ENCODE measurements at places on chromosomes 16 and 17. TPM values are rescaled to one million over a fixed set of nuclear protein-coding genes. Genes with fewer than 3 reads are reported as not detected.
A peak's percentile ranks its signal among the peaks of the same experiment; 100 is the strongest.

DNA sequence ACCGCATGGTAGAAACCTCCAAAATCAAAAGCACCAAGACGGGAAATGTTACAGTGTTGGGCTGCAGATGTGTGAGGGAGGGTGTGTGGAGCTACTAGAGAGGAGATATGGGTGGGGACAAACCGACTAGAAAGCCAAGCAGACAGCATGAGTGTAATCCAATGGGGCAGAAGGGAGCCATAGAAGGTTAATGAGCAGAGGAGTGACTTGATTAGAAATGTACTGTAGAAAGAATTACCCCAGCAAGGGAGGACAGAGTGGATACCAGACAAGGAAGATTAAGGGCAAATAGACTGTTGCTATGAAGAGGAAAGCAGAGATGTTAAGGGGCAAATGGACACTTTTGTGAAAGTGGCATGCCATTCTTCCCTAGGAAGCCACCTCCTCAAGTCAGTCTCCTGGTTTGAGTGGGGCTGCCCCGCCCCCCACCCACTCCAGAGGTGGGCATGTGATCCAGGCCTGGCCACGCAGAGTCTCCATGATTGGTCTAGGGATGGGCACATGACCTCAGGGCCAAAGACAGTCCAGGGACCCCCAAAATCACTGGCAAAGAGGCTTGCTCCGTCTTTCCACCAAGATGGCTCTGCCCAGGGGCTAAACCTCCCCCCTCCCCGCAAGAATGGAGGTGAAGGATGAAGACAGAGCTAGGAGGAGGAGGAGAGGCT, 4.3 kb downstream of the COTL1 start:
- H3K27ac ChIP-seq, result no peak overlapping the region
- DNase-seq, result no peak
- H3K36me3 ChIP-seq, result no peaks in the 10 kb centered on the region
- H3K4me3 ChIP-seq, result no peak overlapping the region
- peaks cover 5% of the 10 kb centered on the region for H3K4me1 ChIP-seq

DNA sequence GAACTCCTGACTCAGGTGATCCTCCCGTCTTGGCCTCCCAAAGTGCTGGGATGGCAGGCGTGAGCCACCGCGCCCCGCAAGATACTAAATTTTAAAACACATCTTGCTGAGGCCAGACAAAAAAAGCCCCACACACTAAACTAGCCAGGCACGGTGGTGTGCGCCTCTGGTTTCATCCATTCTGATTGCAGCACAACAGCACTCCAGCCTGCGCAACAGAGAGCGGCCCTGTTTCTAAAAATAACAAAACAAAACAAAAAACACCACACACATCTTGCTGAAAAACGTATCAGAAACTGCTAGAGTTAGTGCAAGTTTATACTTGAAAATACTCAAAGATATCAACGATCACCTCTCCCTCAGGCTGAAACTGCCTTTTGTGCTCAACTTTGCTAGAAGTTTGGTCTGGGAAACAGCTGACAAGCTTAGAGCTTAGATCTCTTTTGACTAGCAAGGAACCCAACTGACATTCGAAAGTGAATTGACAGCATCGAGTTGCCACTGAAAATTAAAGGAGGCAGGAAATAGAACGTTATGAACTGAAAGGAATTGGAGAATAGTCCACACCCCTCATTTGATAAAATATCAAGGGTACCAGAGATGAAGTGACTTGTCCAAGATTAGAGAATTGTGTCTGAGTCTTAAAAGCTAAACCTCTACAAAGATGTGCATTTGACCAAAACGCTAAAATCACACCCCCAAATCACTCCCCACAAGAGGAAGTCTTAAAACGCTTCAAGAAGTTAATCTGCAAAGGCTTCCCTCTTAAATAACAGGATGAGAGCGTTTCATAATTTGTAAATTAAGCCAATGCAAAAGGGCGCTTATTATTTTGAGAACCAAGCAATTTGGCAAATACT, 908 bp downstream of the COG4 start:
- H3K27me3 ChIP-seq, result no peaks in the 10 kb centered on the region
- peaks cover 16% of the 10 kb centered on the region for H3K4me1 ChIP-seq
- H3K36me3 ChIP-seq, result peaks cover 20% of the 10 kb centered on the region

- no peak overlapping the region for H3K4me3 ChIP-seq
- H3K36me3 ChIP-seq, result no peaks in the 10 kb centered on the region
- H3K4me1 ChIP-seq, result peaks cover 23% of the 10 kb centered on the region
These were observed 4.2 kb upstream of the PLXDC1 start for GRCh38 chr17:39155654-39156053.

Gene DCTN5
- 42.9 TPM for total RNA-seq

GRCh38 chr16:29678691-29679267, at the start of gene QPRT:
Gene QPRT, plus strand, starts transcription at chr16:29679180. Its CDS starts 18 bp downstream, at chr16:29679198.
- no peak for DNase-seq
- H3K4me3 ChIP-seq, result no peak within 1 kb of the TSS
- H3K4me1 ChIP-seq, result peaks cover 5% of the 10 kb centered on the region
- no peaks in the 10 kb centered on the region for H3K36me3 ChIP-seq
- no peak within 1 kb of the TSS for H3K27ac ChIP-seq
- H3K27me3 ChIP-seq, result no peaks in the 10 kb centered on the region

Gene SOST
- total RNA-seq, result not detected

DNA sequence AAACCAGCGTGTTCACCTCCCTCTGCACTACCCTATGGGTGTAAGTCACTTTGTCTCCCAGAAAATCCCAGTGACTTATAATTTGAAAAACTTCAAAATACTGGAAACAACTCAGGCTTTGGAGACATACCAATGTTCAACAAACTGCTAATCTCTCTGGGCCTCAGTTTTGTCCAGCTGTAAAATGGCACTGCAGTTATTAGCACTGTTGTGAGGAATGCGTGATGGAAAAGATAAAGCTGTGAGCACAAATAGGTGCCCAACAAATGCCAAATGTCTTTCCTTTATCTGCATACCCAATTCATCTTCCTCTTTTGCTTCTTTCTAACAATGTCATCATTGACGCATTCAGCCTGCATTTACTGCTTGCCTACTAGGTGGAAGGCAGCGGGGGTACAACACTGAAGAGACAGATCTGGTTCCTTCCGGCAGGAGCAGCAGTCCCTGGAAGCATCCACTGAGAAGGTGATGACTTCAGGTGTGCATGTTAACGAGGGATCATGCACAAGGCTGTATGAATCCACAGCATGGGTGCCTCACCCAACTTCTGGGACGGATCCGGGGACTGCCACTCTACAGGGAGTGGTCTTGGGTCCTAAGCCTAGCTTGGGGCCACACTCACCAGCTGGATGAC, 63.4 kb downstream of the CYTH1 start:
- H3K27me3 ChIP-seq, result no peaks in the 10 kb centered on the region
- DNase-seq, result no peak
- H3K36me3 ChIP-seq, result no peaks in the 10 kb centered on the region
- peaks cover 16% of the 10 kb centered on the region for H3K4me1 ChIP-seq

- no peaks in the 10 kb centered on the region for H3K27me3 ChIP-seq
- no peak overlapping the region for H3K27ac ChIP-seq
- no peaks in the 10 kb centered on the region for H3K36me3 ChIP-seq
- peaks cover 13% of the 10 kb centered on the region for H3K4me1 ChIP-seq
- no peak overlapping the region for H3K4me3 ChIP-seq
These were observed 19.6 kb upstream of the CEP20 start for GRCh38 chr16:15907863-15908478.

Gene ACSM5
- not detected for total RNA-seq

GRCh38 chr16:56909527-56909979, 22.4 kb upstream of the HERPUD1 start:
- no peaks in the 10 kb centered on the region for H3K27me3 ChIP-seq
- no peak for DNase-seq
- no peak overlapping the region for H3K4me3 ChIP-seq
- H3K27ac ChIP-seq, result no peak overlapping the region
- no peaks in the 10 kb centered on the region for H3K4me1 ChIP-seq

Gene KCNJ18
- not detected for total RNA-seq

Gene NUDT7
- 5.2 TPM for total RNA-seq

Gene SLC6A2
- not detected for total RNA-seq

Gene GPR179
- total RNA-seq, result 0.17 TPM

DNA sequence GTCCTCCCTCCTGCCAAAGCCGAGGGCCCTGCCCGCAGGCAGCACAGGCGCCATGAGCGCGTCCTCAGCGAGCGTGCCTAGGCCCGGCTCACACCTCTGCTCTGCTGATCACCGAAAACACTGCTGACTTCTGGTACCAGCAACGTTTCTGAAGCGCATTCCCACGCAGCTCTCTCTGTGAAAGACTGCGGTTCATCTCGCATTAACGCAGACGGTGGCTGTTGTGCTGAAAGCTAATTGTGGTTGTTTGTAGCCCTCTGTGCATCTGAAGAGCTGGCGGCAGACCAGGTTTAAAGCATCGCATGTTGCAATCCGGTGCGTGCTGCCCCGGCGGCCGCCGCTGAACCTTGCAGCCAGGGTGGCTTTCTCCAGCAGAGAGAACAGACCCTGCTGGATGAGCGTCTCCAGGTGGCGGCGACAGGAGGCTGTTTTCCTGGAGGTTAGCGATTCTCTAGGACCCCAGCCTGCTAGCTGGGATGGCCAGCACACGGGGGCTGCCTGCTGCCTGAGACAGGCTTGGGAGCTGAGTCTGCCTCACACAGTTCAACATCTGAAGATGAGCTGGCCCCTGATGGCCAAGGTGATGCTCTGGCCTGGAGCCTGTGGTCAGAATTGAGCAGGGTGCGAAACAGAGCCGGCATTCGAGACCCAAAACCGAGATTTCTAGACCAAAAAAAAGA, 49.8 kb upstream of the CHMP6 start:
- no peak overlapping the region for H3K27ac ChIP-seq
- no peak for DNase-seq
- H3K4me3 ChIP-seq, result no peak overlapping the region
- H3K27me3 ChIP-seq, result no peaks in the 10 kb centered on the region
- peaks cover 9% of the 10 kb centered on the region for H3K36me3 ChIP-seq
- no peaks in the 10 kb centered on the region for H3K4me1 ChIP-seq

Gene GNGT2
- total RNA-seq, result not detected

Gene SEZ6L2
- 49.3 TPM for total RNA-seq

- no peak overlapping the region for H3K27ac ChIP-seq
- H3K4me1 ChIP-seq, result no peaks in the 10 kb centered on the region
These were observed 15.1 kb upstream of the GLG1 start for GRCh38 chr16:74622005-74622404.

GRCh38 chr17:39151150-39151942, at the start of gene PLXDC1:
Gene PLXDC1, minus strand, starts transcription at chr17:39151637. Its CDS starts 200 bp downstream, at chr17:39151437.
- H3K4me3 ChIP-seq, result peak within 1 kb of the TSS; percentile 36
- DNase-seq, result no peak
- H3K36me3 ChIP-seq, result no peaks in the 10 kb centered on the region
- H3K27ac ChIP-seq, result peak within 1 kb of the TSS; percentile 56

DNA sequence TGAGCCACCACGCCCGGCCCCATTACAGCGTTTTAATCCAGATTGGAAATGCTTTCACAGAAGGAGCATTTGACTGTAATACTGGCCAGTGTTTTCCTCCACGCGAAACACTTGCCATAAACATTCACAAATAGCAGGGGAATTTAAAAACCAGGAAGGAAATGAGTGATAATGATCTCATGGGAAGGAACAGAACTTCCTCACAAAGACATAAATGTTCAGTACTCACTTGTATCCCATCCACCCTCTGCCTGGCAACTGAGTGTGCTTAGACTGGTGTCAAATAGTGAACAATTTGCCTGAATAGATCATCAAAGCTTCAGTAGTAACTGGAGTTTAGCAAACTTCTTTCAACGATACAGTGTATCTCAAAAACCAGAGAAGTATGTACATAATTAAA, 54.1 kb downstream of the PSMD12 start:
- no peaks in the 10 kb centered on the region for H3K36me3 ChIP-seq
- DNase-seq, result no peak
- no peaks in the 10 kb centered on the region for H3K4me1 ChIP-seq
- no peaks in the 10 kb centered on the region for H3K27me3 ChIP-seq
- H3K27ac ChIP-seq, result no peak overlapping the region
- H3K4me3 ChIP-seq, result no peak overlapping the region

- no peak for DNase-seq
- H3K27ac ChIP-seq, result no peak overlapping the region
- H3K27me3 ChIP-seq, result no peaks in the 10 kb centered on the region
These were observed 54.7 kb downstream of the SKAP1 start for GRCh38 chr17:48375356-48375755.

- no peaks in the 10 kb centered on the region for H3K27me3 ChIP-seq
- no peak overlapping the region for H3K27ac ChIP-seq
- no peaks in the 10 kb centered on the region for H3K36me3 ChIP-seq
These were observed 52.2 kb downstream of the VPS35L start for GRCh38 chr16:19607616-19608280.

Gene RTN4RL1
- 3.7 TPM for total RNA-seq

DNA sequence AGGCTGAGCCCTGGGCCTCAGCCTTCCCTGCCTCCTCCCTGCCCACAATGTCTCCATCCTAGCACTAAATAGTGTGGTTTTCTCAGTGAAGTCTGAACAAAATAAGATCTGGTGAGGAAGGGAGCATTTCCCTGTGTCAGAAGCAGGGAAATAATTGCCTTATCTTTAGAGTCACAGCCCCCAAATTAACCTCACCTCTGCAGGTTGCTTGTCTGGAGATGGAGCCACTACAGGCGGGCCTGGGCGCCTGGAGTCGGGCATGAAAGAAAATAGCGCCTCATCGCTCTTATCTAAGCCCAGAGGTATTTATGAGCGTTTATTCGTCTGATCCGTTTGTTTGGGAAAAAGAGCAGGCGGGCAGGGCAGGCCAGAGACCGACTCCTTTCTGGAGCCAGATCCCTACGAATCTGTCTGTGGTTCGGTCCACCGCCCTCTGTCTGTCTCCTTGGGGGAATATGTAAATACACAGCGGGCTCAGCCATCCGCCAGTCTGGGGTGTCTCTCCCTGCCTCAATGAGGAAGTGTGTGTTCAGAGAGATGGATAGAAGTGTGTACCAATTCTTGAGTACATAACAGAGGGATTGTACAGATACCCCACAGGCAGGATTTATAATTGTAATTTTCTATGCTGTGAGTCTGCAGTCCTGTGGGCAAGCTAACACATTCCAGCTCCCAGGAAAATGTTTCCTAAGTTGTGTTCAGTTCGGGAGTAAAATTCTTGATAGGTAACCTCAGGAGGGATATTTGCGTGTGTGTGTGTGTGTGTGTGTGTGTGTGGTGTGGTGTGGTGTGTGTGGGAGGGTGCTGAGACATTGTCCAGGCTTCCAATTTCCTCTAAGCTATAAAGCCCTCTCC, 4.3 kb downstream of the HOXB6 start:
- H3K27ac ChIP-seq, result peak overlapping the region; percentile 47
- peaks cover 28% of the 10 kb centered on the region for H3K4me1 ChIP-seq
- H3K36me3 ChIP-seq, result peaks cover 24% of the 10 kb centered on the region
- no peaks in the 10 kb centered on the region for H3K27me3 ChIP-seq

GRCh38 chr17:28466001-28466400, 7.4 kb upstream of the SLC13A2 start:
- no peak overlapping the region for H3K27ac ChIP-seq
- peaks cover 42% of the 10 kb centered on the region for H3K27me3 ChIP-seq
- H3K4me1 ChIP-seq, result no peaks in the 10 kb centered on the region

- no peaks in the 10 kb centered on the region for H3K36me3 ChIP-seq
- no peak for DNase-seq
- peaks cover 19% of the 10 kb centered on the region for H3K4me1 ChIP-seq
- no peaks in the 10 kb centered on the region for H3K27me3 ChIP-seq
These were observed 448 bp downstream of the MT1M start for GRCh38 chr16:56632848-56633365.

Gene AANAT
- not detected for total RNA-seq

GRCh38 chr17:83062818-83063671, 16.4 kb upstream of the METRNL start:
- H3K36me3 ChIP-seq, result no peaks in the 10 kb centered on the region
- no peak overlapping the region for H3K27ac ChIP-seq
- DNase-seq, result no peak
- H3K4me1 ChIP-seq, result peaks cover 4% of the 10 kb centered on the region
- H3K27me3 ChIP-seq, result no peaks in the 10 kb centered on the region

GRCh38 chr17:40035162-40035559, 19.0 kb downstream of the MED24 start:
- peaks cover 3% of the 10 kb centered on the region for H3K4me1 ChIP-seq
- peaks cover 14% of the 10 kb centered on the region for H3K36me3 ChIP-seq
- H3K27me3 ChIP-seq, result no peaks in the 10 kb centered on the region
- no peak for DNase-seq
- H3K27ac ChIP-seq, result no peak overlapping the region
